ENCODE measurements at places on chromosomes 11 and 22. TPM values are rescaled to one million over a fixed set of nuclear protein-coding genes. Genes with fewer than 3 reads are reported as not detected.
A peak's percentile ranks its signal among the peaks of the same experiment; 100 is the strongest.

Gene IL17REL
- not detected for polyA plus RNA-seq

Gene ANGPTL5
- not detected for polyA plus RNA-seq

Gene SREBF2
- polyA plus RNA-seq, result 22.9 TPM

Gene MMP3
- not detected for polyA plus RNA-seq

Gene OR51I1
- polyA plus RNA-seq, result not detected

Gene NRGN
- polyA plus RNA-seq, result 11.6 TPM

Gene NTM
- not detected for polyA plus RNA-seq

Gene EIF3M
- polyA plus RNA-seq, result 163 TPM

Gene SNX19
- 29.5 TPM for polyA plus RNA-seq

Gene LDHAL6A
- not detected for polyA plus RNA-seq

Gene DCHS1
- polyA plus RNA-seq, result 0.10 TPM

Gene KCNA4
- polyA plus RNA-seq, result not detected

Gene HTATIP2
- polyA plus RNA-seq, result 61.6 TPM

Gene CASP5
- polyA plus RNA-seq, result not detected

DNA sequence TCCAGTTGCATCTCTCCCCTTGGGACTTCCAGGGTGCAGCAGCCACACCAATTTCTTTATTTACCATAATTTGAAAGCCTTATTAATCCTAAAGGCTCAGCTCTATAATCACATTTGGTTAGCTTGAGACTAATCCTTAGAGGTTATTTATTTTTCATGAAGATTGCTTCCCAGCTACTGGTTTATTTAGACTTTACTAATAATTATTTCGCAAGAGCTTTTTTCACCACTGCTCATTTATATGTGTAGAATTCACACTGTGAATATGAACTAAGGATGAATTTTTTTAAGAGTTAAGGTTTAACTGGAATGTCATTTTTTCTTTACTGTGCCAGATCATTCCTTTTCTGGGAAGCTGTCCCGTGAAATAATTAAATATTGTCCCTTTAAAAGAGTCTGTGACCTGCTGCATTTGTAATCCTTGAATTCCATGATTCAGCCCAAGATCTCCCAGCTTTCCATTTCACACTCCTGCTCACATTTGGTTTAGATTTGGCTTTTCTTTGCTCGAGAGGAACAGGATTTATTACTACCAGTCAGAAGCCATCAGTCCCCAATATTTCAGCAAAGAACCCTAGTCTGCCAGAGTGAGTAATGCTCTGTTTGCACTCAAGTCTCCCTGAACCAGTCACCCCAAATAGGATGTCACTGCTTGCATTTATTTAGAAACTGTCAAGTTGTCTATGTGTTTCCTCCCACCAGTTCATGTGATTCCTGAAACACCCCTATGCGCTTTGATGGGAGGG is 4.4 kb upstream of the CD44 start:
- no peak for DNase-seq

DNA sequence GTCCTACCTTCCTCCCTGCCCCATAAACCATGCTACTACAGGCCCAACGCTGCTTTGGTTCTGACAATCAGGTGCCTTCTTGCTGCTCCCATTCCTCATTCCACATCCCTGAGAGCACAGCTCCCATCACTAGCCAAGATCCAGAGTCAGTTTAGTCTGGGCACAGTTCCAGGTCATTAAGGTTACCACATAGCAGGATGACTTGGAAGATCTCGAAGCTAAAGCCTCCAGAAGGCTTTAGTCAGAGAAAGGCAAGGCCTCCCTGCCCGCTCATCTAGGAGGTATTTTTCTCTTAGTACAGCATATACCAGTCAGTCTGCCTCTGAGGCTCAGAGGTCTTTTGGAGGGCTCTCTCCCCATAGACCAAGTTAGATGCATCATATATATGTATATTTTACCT is 30.3 kb downstream of the TRIM66 start:
- no peak for DNase-seq

- DNase-seq, result no peak
Observed at GRCh38 chr11:14237444-14237961, 121.5 kb downstream of the RRAS2 start.

DNA sequence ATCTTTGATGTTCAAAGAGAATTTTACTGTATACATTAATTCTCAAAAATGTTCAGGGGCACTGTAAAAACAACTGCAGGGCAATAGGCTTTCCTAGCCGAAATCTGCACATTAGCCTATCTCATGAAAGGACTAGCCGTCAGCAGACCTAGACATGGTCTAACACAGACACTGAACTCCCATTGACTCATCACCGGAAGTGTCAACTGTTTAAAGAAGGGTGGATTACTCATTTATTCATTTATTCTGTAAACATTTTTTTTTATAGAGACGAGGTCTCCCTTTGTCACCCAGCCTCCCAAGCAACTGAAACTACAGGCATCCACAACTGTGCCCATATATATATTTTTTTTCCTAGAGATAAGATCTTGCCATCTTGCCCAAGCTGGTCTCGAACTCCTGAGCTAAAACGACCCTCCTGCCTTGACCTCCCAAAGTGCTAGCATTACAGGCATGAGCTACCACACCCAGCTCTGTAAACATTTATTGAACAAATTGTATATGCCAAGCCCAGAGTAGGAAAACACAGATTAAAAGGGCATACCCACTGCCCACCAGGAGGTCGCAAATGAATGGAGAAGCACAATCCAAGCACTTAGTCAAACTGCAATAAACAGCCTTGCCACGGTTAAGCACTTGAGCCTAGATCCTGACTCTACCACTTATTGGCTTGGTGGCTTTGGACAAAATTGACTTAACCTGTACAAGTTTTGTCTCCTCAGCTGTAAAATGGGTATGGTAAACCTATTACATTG is 26.6 kb downstream of the RAB30 start:
- no peak for DNase-seq

- DNase-seq, result no peak
Observed at GRCh38 chr22:43411869-43412807, at the start of gene MPPED1. MPPED1 (plus strand) TSS chr22:43412014; CDS start chr22:43424986, 12,972 bp downstream.

DNA sequence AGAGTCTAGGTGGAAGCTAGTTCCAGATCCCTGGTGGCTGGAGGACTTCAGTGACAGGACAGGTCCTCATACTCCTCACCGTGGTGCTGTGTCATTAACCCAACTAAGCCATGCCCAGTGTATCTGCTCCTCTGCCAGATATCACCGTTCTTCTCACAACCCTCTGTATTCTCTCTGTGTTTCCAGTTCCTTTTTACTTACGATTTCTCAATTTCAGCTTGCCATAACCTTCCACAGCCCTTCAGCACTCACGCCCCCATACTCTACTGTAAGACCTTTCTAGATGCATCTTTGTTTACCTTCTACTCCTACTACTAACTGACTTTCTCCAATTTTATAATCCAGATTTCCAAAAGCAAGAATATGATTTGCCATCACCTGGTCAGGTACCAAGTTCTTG is 26.1 kb upstream of the RIC3 start:
- no peak for DNase-seq

DNA sequence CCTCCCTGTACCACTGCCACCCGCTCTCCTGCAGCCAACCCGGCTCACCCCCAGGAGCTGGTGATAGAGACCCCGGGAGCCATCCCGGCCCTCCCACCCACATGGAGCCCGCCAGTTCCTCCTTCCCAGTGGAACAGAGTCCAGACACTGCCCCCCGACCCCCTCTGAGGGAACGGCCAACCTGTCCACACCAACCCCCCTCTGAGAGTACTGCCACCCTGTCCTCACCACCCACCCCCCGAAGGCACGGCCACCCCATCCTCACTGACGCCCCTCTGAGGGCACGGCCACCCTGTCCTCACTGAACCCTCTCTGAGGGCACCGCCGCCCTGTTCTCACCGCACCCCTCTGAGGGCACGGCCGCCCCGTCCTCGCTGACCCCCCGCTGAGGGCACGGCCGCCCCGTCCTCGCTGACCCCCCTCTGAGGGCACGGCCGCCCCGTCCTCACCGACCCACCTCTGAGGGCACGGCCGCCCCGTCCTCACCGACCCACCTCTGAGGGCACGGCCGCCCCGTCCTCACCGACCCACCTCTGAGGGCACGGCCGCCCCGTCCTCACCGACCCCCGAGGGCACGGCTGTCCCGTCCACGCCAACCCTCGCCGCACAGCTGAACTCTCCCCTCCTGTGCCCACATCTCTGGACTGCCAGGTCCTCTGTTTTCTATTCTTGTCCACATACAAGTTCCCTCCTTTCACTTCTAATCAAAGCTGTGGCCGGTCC is 18.0 kb downstream of the TOLLIP start:
- no peak for DNase-seq

- no peak for DNase-seq
Observed at GRCh38 chr11:94169516-94169915, 40.9 kb downstream of the PANX1 start.

DNA sequence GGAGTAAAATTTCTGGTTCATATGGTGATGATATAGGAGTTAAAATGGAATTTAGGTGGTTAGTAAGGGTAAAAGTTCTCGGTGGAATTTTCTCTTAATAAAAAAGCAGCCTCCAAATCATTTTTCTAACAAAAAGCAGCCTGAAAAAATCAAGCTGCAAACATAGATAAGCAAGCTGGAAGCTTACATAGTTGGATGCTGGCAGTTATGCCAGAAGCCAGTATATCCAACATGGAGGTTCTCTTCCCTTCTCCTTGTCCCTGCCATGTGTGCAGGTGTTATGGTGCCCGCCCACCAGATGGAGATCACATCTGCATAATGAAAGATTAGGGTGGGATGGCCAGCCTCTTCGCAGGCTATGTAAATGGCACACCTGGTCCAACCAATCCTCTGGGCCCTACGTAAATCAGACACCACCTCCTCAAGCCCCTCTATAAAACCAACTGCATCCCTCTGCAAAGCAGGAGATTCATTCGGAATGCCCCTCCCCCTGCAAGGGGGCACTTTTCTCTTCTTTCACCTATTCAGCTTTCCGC is 22.4 kb downstream of the PIWIL3 start:
- no peak for DNase-seq

GRCh38 chr11:65439331-65440181 is 17.0 kb downstream of the NEAT1 start:
- DNase-seq, result no peak

DNA sequence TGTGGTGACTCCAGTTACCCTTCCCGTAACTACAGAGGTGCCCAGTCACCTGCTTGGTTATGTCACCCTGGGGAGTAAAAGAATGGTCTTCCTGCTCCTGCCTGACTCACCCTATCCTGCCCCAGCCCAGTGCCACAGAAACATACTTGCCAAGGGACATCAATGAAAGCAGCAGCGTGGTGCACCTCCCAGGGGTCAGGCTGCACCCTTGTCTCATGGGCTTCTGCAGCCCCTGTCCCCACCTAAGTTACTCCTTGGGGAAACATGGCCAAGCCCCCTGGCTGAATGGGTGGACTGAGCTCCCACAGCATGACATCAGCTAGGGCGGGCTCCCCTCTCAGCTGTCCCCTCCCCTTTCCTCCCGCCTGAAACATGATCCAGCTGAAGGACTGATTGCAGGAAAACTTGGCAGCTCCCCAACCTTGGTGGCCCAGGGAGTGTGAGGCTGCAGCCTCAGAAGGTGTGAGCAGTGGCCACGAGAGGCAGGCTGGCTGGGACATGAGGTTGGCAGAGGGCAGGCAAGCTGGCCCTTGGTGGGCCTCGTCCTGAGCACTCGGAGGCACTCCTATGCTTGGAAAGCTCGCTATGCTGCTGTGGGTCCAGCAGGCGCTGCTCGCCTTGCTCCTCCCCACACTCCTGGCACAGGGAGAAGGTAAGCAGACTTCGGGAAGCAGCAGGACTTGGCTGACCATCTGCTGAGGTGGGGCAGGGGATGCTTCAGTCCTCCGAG is at the start of gene HTR3A:
TSS of gene HTR3A (plus strand) at position 368 of the 730 bp plus-strand sequence. CDS start at position 586, 218 bp downstream.
- DNase-seq, result no peak

DNA sequence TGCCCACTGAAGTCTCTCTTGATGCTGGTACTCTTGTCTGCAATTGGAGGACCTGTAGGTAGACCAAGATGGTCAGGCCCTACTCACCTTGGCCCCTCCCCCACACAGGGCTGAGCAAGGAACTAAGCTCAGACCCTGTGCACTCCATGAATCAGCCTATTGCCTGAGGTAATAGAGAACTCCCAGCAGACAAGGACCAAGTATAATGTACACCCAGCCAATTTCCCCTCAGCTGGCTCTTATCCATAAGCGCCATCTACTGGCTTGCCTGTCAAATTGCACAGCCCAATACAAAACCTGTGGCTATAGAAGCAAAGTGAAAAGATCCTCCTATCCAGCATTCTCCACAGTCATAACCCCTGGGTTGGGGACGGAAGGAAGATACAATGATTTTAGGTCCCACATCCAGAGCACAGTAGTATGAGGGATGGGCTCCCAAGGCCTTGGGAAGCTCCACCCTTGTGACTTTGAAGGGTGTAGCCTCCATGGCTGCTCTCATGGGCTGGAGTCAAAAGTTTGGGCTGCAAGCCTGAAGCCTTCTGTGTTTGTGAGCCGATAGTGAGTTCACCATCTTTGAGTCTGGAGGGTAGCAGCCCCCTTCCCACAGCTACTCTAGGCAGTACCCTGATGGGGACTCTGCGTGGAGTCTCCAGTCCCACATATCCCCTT is 56.0 kb downstream of the GLYATL2 start:
- peak; percentile 7 for DNase-seq

DNA sequence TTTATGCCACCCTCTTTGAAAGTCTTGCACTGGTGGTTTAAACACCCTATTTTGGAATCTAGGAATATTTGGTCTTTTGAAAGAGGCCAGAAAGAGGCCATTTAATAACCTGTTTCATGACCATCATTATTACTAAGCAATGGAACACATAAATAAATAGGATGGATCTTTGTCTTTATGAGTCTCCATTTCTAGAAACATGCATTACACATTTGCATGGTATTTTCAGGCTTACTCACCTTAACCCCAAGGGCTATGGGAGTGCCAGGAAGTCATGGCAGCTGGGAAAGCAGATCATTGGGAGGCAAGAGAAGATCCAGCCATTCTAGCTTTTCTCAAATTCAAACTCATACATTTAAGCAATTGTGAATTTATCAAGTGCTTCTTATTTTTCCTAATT is 185.8 kb upstream of the POU2AF2 start:
- DNase-seq, result no peak

- DNase-seq, result no peak
Observed at GRCh38 chr22:30201945-30202344, 44.6 kb downstream of the LIF start.

- no peak for DNase-seq
Observed at GRCh38 chr22:43848366-43849171, 13.7 kb downstream of the SULT4A1 start.

DNA sequence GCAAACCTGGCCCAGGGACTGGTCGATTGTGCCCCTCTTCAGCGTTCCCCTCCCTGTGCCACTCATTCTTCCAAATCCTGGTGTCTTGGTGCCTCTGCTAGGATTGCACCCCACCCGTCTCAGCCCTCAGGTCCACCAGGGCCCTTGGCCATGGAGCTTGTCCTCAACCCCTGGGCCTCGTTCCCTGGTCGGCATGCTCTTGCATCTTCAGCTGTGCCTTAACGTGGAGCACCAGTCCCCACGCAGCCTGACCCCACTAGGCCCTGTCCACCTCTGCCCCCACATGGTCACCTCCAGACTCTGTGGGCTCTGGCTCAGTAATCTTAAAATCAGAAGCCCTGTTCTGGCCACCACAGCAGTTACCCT is 61.1 kb downstream of the OSBP2 start:
- DNase-seq, result no peak

GRCh38 chr22:22185217-22185616 is 59.4 kb upstream of the VPREB1 start:
- DNase-seq, result no peak

Data from immature natural killer cell (primary cell).